Fibroblast of the aortic adventitia (primary cell): ENCODE measurements at places on chromosomes 13 and 19. TPM values are rescaled to one million over a fixed set of nuclear protein-coding genes. Genes with fewer than 3 reads are reported as not detected.

IGFL1 gene
- total RNA-seq = not detected in 2 replicates

TGFBR3L gene
- total RNA-seq = 0.99 and 1.3 TPM in 2 replicates

STARD13 gene
- total RNA-seq = 7.8 and 11.0 TPM in 2 replicates

SGCG gene
- 2.1 and 15.4 TPM in 2 replicates for total RNA-seq

UNC13A gene
- 0.27 and 0.49 TPM in 2 replicates for total RNA-seq

NANOS3 gene
- 0.27 TPM in 1 of 2 replicates, not detected in the other for total RNA-seq

HCST gene
- total RNA-seq = 0.81 and 2.7 TPM in 2 replicates

NLRP12 gene
- total RNA-seq = not detected in 2 replicates

USF2 gene
- total RNA-seq = 51.6 and 72.9 TPM in 2 replicates

TRPM4 gene
- total RNA-seq = 14.0 and 15.0 TPM in 2 replicates

TEX26 gene
- total RNA-seq = not detected in 2 replicates

EXOC3L2 gene
- total RNA-seq = under 0.01 TPM in 1 of 2 replicates, not detected in the other

ITGBL1 gene
- total RNA-seq = 167 and 301 TPM in 2 replicates

GRCh38 chr13:73110814-73111213 lies 52.0 kb downstream of the KLF5 start:
- DNase-seq = no peak

- no peak for DNase-seq
Observed at GRCh38 chr13:31517599-31517998, 221.7 kb upstream of the RXFP2 start.

DNA sequence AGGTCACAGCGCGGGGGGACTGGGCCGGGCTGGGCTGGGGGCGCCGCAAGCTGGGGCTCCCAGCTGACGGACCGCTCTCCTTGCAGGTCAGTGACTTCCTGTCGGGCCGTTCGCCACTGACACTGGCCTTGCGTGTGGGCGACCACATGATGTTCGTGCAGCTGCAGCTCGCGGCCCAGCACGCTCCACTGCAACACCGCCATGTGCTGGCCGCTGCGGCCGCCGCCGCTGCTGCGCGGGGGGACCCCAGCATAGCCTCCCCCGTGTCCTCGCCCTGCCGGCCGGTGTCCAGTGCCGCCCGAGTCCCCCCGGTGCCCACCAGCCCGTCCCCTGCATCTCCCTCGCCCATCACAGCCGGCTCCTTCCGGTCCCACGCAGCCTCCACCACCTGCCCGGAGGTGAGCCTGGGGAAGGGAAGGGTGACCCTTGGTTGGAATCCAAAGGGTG lies 5.7 kb downstream of the MIDN start:
- no peak for DNase-seq

DNA sequence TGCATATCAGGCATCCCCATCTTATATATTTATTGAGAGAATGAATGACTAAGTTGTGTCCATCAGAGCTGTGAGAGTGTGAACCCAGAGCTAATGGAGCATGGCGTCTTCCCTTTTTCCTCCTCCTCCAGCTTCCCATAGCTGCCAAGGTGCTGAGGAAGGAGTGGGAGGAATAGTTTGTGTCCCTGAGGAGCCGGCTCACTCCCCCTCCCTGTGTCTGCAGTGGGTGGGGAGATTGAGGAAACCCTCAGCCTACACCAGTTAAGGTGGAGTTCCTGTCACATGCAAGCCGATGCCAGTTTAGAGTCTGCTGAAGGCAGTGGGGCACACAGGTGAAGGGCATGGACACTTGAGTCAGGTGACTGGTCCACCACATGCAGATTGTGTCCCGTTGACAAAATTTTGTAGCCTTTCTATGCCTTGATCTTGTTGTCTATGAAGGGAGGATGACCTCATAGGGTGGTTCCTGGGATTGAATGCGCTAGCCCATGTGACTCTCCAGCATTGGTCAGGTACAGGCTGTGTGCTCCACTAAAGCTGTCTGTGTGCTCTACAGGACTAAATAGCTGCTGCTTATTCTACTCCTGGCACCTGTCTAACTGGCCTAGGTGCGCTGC lies 47.6 kb upstream of the GPI start:
- no peak for DNase-seq

GRCh38 chr13:77555246-77555645 lies 19.7 kb downstream of the SCEL start:
- DNase-seq = no peak

- DNase-seq = no peak
Observed at GRCh38 chr19:8148410-8149260, 757 bp downstream of the FBN3 start.

- no peak for DNase-seq
Observed at GRCh38 chr19:50312967-50313811, 16.0 kb downstream of the KCNC3 start.

DNA sequence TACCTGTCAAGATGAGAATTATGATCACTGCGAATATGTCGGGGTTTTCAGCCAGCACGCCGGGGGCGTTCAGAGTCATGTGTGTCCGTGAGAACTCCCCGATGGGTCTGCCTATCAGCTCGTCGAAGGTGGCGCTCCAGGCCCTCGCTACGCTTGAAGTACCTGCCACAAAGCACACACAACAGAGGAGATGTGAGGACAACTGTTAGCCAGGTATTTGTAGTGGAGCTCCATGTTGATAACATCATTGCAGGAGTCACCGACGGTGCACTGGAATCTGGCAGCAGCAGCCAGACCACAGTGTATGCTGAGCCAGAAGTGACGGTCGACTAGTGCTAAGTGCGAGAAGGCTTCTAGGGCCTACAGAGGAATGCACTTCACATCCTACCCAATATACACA lies 62.7 kb downstream of the SLC7A1 start:
- no peak for DNase-seq

- peak; percentile 82 for DNase-seq
Observed at GRCh38 chr19:32287811-32288227, 57.6 kb upstream of the ZNF507 start.

GRCh38 chr13:20227730-20228129 lies 4.4 kb downstream of the GJB6 start:
- DNase-seq = no peak

DNA sequence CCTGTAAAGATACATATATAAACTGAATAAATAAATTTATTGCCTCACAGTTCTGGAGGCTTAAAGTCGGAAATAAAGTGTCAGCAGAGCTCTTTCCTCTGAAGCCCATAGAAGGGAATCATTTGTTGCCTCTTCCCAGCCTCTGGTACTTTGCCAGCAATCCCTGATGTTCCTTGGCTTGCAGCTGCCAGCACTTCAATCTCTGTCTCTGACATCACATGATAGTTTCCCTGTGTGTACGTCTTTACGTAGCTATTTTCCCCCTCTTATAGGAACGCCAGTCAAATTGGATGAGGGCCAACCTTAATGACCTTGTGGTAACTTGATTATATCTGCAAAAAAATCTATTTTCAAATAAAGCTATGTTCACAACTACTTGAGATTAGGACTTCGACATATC lies 250.9 kb downstream of the LIG4 start:
- DNase-seq = no peak

- no peak for DNase-seq
Observed at GRCh38 chr19:5155586-5156210, 184.9 kb downstream of the PTPRS start.

DNA sequence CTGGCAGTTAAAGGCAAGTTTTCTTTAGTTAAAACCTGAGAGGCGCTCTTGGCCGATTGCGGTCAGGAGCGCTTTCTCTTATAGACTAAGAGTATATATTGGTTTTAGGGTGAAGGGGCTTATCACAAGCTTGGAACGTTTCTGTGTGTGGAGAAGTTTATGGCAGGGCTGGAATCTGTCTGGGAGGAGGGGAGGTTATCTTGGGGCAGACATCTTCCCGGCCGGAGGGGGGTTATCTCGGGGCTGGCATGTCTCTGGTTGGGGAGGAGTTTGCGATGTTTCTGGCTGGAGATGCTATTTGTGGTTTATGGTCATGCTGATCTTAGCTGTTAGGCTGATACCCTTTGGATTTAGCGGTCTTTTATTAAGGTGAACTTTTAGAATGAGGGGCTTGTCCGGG lies 18.3 kb downstream of the KDM4B start:
- peak; percentile 25 for DNase-seq

- DNase-seq = peak; percentile 19
Observed at GRCh38 chr13:20165417-20166257, 4.8 kb upstream of the GJA3 start.

GRCh38 chr19:13127811-13128575 lies 9.9 kb downstream of the NACC1 start:
- DNase-seq = no peak

DNA sequence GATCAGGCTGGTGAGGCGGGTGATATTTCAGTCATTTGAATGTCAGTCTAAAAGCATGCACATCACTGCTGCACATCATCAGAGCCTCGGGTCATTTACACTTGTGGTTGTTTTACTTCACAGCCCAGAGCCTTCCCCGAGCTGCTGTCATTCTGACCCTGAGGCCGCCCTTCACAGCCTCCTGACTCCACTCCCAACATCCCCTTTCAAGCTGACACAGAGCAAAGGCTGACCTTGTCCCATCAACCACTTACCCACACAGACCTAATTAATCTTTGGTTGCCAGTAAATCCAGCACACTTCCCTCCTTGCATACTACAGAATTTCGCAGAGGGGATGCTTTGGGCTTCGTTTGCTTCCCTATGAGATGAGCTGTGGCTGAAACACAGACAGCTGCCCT lies 528.1 kb downstream of the DIAPH3 start:
- DNase-seq = no peak

DNA sequence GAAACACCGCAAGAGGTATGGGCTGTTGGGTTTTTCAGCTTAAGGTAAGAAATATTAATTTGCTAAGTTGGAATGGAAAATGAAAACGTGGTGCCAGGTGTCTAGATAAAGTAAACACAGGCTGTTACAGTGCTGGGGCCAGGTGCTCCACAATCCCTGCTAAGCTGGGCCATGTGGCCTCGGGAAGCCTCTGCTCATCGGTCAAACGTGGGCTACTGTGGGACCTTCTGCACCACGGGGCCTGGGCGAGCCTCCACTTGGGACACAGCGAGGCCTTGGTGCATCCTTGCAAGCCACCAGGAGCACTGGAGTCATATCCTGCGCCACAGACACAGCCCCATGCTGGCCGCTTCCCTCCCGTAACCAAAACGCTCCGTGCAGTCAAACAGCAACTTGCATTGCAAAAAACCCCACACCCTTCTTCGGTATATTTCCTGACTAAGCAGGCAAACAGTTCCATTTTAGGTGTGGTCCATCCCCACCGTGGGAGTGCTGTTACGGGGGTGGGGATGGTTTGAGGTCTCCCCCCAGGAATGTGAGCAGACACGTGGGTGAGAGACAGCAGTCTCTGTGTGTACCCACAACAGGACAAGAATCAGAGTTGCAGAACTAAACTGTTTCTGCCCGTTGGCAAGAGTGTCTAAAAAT lies 96.3 kb upstream of the SOX1 start:
- no peak for DNase-seq

DNA sequence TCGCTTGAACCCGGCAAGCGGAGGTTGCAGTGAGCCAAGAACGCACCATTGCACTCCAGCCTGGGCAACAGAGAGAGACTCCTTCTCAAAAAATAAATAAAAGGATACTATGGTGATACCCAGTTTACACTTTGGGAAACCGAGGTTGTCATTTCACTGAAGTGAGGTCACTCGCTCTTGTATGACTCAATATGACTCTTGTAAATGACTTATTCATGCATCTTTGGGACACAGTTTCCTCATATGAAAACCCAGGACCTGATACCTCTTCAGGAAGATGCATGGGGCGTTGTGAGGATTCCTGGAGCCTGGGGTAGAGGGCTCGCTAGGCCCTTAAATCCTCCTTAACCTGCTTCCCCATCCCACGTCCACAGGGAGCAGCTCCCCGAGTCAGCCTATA lies 4.5 kb downstream of the PSMD8 start:
- no peak for DNase-seq

DNA sequence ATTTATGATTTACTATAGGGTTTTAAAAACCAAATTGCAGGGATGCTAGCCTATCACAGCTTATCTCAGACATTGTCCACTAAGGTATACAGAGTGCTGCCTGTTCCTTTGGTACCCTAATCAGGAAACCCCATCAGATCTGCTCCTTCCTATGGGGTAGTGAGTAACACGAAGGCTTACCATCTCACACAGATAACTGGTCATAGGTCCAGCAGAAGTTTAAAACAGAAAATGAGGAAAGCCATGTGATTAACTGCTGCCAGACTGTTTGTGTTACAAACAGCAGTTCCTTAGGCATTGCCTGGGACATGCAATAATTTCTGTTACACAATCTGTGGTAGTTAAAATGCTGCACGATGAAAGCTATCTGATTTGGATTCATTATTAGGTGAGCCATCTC lies 53.5 kb upstream of the ALOX5AP start:
- peak; percentile 66 for DNase-seq

DNA sequence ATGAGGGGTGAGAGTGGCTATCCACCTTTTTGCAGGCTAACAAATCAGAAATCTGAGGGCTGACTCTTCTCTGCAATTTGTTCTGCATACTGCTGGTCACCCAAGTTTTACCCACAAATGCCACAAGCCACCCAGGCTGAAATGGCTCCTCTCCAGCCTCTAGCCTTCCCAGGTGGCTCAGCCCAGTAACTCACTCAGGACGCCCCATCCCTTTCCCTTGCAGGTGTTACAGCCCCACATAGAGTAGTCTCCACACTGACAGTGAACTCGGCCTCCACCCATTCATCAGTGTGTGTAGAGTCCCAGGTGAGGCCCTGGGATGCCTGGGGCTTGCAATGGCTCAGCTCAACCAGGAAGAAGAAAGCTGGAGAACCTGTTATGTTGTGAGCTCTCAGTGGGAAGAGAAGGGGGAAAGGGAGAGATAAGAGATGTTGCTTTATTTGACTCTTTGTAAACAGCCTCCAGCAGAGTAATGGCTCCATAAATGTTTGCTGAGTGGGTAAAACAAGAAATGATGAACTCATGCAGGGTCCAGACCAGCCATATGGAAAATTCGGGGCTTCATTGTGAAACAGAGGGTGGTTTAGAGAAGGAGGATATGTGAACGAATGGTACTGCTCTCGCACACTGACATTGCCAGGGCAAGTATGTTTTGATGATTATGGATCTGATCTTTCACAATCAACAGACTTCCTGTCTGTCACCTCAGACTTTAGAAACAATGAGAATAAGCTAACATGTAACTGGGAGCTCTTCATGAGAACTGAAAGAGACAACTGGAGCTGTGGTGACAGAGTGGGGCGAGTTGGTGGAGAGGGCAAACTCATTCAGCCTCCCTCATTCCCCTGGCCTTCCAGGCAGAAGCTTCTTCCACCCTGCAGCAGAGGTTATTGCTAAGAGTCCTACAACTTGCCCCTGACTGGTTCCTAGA lies 74.2 kb upstream of the RFC3 start:
- DNase-seq = no peak

GRCh38 chr13:103044056-103044455 lies 22.2 kb downstream of the SLC10A2 start:
- no peak for DNase-seq

DNA sequence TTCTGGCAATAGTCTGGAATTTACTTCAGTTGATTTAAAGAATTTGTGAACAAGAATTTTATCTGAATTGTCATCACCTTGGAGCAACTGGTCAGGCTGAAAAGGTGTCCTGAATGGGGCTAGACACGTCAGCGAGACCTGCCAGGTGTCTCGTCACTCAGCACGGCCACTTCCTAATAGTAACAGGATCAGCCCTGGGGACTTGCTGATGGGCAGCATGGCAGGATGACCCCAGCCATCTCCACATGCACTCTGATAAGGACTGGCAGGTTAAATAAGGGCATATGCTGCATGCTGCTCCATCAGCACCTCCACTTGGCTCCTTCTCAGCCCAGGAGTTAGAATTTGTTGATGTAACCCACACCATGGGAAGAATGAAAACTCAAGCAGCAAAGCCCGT lies 224.2 kb downstream of the FOXO1 start:
- DNase-seq = no peak
